ENCODE measurements at places on chromosomes 12 and 14.

DNA sequence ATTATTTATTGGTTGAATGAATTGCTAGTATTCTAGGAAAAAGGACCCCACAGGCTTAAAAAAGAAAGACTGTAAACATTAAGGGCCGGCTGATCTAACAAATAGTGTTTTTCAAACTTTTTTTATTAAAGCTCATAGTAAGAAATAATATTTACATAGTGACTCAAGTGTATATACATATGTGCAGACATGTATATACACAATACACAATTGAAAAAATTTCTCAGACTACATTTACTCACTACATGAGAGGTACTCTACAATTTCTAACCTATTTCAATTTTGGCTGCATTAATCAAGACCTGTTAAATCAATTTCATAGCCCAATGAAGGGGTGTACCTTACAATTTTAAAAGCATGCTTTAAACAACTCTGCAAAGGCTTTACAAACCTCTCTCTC lies 17.5 kb downstream of the KCNH5 start:
- DNase-seq, result no peak

- peak; percentile 16 for DNase-seq
These were observed 41.0 kb downstream of the CMKLR1 start for GRCh38 chr12:108297895-108298760.

DNA sequence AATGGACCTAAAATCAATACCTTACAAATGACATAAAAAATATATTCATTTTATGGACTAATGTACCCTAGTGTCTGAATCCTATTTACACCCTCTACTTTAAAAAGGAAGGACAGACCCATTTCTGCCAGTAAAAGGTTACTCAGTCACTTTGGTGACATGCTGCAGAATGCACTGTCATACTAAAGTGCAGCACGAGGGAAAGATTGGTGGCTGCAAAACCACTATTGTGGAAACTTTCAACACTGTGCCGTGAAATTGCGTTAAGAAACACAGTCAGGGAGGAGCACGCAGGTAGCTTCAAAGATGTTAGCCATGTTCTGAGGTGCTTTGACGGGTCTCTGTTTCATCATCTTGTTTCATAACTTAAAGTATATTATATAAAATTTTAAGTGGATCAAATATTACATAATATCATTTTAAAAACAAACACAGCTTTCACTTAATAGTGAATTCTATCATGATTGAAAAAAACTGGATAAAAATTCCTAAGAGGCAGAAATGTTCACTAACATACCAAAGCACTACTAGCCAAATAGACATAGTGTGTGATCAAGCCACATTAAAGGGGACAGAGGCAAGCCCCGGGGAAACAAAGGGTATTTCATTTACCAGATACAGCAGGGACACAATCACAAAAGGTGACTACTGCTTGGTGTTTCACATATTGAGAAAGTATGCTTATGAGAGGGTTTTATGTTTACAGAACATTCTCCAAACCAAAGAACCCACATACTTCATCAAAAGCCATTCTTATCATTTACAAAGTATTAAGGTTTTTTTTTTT lies 330.8 kb upstream of the SOX5 start:
- no peak for DNase-seq

DNA sequence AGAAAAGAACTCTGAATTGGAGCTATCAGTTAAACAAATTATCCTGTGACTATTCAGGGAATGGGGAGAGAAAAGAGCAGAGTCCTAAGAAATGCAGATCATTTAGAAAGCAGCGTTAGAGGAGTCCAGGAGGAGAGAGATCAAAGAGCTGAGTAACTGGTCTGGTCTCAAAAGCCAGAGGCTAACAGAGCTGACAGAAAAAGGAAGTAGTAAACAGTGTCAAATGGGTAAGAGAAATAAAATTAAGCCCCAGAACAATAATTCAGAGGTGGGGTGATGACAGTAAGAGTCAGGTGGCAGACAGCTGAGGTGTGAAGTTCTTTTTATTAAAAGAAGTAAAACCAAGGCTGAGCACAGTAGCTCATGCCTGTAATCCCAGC lies 19.3 kb downstream of the GXYLT1 start:
- DNase-seq, result no peak

DNA sequence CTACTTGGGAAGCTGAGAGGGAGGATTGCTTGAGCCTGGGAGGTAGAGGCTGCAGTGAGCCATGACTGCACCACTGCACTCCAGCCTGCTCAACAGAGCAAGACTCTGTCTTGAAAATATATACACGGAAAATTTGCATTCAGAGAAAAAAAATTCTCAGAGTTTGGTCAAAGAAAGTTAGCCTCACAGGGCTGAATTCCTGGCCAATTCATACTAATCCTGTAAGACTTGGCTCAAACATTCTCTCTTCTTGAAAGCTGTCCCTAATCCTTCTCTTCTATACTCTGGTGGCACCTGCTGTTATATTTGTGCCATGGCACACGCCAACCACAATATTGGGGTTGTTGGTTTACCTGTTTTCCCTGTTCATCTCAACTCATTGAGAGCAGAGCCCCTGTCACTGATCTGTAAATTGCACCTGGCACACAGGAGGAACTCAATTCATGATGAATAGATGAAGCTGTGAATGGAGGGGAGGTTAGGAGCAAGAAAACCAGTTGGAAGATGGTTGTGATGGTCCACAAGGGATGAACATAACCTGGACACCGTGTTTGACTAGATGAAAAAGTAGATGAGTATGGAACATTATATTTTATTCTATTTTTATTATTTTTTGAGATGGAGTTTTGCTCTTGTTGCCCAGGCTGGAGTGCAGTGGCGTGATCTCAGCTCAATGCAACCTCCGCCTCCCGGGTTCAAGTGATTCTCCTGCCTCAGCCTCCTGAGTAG lies 36.8 kb upstream of the SPTSSA start:
- DNase-seq, result peak; percentile 2

GRCh38 chr12:107522692-107523477 lies 162.7 kb upstream of the PWP1 start:
- DNase-seq, result no peak

GRCh38 chr14:61321385-61322010 lies at the start of gene PRKCH:
Gene PRKCH (plus strand): TSS chr14:61321579. CDS start chr14:61322102, 523 bp downstream.
- DNase-seq, result peak; percentile 86

GRCh38 chr14:38145142-38145541 lies 62.6 kb upstream of the SSTR1 start:
- DNase-seq, result no peak

DNA sequence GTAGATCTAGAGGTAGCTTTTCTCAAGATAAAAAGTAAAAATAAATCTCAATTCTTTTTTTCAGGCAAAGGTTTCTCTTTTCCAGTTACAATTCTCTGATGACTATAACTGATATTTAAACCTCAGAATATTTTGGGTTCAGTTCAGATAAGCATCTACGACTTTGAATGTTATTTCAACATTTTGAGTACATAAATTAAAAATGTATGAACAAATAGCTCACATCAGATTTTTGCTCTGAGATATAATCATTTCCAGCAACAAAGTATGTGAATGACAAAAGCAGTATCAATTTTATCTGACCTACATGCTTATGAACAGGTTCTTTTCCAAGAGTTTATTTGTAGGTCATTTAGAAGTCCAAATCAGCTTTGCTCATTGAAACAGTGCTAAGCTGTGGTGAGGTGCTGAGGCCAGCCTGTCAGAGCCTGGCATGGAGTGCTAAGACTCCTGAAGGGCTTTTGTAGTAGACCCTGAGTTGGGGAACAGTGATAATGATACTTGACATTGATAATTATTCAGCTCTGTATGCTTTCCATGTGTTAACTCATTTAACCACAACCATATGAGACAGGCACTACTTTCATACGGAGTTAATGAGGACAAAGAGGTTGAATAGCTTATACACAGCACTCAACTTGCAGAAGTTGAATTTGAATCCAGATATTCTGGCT lies 205.0 kb upstream of the DCN start:
- DNase-seq, result no peak

- no peak for DNase-seq
These were observed 69.1 kb downstream of the VEZT start for GRCh38 chr12:95286713-95287112.

- DNase-seq, result no peak
These were observed 8.2 kb upstream of the FOXG1 start for GRCh38 chr14:28758253-28758884.

- no peak for DNase-seq
These were observed 594 bp downstream of the TAMALIN start for GRCh38 chr12:52007158-52007921.

Data from activated CD4-positive, alpha-beta T cell treated with anti-CD3 and anti-CD28 coated beads, Interleukin-2, Interleukin-4, amounts not matched to agents 100 ng/mL and 50 ng/mL, durations not matched to agents 16 hours and 8 hours (primary cell).